ENCODE measurements at places on chromosomes 16 and 17.

DNA sequence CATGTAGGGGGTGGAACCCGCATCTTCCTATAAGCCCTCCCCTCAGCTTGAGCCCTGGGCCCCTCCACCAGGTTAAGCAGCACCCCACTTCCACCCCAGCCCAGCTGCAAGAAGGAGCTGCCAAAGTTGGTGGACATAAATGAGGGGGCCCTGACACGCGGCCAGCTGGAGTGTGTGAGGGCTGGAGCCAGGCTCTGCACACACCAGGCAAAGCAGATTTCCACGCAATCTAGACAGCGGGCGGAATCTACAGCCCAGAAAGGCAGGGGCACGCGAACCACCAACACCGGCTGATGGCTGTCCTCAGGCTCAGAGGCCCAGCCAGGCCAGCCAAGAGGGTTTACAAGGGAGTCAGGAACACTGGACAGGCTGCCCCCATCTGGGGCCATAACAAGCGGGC is 171.2 kb downstream of the ZNF423 start:
- no peak for DNase-seq

GRCh38 chr17:8851600-8851999 is 15.9 kb downstream of the PIK3R6 start:
- DNase-seq = no peak

GRCh38 chr17:68567581-68567980 is 33.6 kb downstream of the FAM20A start:
- DNase-seq = no peak

DNA sequence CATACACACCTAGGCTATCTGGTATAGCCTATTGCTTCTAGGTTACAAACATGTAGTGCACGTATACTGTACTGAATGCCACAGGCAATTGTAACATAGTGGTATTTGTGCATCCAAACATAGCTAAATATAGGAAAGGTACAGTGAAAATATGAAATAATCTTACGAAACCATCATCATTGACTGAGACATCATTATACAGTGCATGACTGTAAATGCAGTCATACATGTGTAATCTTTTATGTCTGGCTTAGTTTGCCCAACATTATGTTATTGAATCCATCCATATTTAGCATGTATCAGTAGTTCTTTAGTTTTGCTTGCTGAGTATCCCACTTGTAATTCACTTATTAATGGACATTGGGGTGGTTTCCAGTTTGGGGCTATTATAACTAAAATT is 124.9 kb downstream of the CYLD start:
- no peak for DNase-seq

GRCh38 chr17:78409191-78409928 is 30.9 kb downstream of the PGS1 start:
- peak; percentile 86 for DNase-seq

- no peak for DNase-seq
These were observed 508.7 kb downstream of the KCNJ2 start for GRCh38 chr17:70677783-70678647.

DNA sequence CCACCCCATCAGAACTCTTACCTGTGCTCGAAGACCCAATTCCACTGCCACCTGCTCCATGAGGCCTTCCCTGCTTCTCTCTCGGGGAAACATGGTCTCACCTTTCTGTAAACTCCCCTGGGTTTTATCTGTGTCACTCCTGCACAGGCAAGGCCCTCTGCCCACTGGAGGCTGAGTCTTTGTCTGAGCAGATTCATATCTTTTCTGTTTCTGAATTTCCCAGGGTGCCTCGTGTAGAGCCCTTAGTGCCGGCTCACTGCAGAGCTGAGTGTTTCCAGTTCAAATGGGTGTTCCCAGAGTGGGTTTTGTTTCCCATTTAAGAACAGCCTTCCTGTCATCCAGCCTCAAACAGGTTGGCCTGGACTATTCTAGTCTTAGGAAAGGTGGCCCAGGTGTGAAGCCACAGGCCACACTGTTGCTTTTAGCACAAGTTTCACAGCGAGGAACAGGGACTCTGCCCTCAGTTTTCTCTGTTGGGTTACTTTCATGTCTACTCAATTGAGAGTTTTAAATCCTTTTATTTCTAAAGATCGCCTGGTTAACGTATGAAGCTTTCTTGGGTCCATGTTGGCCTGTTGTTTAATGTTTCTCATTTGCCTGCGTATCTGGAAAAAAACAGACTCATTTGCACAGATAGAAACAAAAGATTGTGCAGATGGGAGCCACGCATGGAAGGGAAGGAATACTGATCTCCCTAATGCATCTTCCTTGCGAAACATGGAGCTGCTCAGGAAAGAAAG is 228.7 kb downstream of the MSI2 start:
- DNase-seq = no peak

GRCh38 chr17:28982131-28982793 is 23.6 kb downstream of the SEZ6 start:
- DNase-seq = no peak

- DNase-seq = no peak
These were observed 24.1 kb upstream of the KCNJ16 start for GRCh38 chr17:70050931-70051330.

GRCh38 chr17:47994724-47995123 is 23.8 kb downstream of the CDK5RAP3 start:
- DNase-seq = no peak

- DNase-seq = no peak
These were observed 30.1 kb upstream of the SHCBP1 start for GRCh38 chr16:46651305-46651704.

- no peak for DNase-seq
These were observed 155.2 kb upstream of the CIBAR2 start for GRCh38 chr16:85267414-85267945.

- no peak for DNase-seq
These were observed 333.1 kb upstream of the GOT2 start for GRCh38 chr16:59067205-59067604.

DNA sequence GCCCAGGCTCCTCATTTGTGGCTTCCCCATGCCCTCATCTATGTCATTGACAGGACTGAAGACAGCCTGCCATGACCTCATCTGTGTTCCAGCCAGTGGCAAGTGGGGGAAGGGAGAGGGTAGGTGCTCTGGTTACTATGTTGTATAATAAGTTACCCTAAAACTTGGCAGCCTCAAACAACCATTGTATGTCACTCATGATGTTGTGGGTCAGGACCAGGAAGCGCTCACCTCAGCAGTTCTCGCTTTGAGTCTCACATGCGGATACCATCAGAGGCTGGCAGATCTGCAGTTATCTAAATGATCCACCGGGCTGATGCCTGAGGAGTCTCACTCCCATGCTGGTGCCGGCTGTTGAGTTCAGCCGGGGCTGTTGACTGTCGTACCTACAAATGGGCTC is 89.0 kb upstream of the TMEM97 start:
- no peak for DNase-seq

DNA sequence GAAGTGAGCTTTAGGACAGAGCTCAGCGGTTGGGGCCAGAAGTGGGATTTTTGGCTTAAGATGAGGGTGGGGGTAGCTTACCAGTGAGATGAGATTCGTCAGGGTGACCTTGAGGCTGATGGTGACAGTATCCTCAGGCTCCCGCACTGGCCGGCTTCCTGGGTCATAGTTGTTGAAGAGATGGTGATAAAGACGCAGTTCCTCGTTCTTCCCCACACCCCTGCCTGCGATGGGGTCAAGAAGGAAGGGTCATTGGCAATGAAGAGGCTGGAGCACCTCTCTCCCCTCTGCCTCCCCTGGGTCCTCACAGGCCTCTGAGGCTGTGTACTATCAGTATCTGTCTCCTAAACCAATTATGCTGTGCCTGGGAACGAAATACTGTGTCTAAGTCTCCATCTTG is 358 bp downstream of the CHRNE start:
- no peak for DNase-seq

DNA sequence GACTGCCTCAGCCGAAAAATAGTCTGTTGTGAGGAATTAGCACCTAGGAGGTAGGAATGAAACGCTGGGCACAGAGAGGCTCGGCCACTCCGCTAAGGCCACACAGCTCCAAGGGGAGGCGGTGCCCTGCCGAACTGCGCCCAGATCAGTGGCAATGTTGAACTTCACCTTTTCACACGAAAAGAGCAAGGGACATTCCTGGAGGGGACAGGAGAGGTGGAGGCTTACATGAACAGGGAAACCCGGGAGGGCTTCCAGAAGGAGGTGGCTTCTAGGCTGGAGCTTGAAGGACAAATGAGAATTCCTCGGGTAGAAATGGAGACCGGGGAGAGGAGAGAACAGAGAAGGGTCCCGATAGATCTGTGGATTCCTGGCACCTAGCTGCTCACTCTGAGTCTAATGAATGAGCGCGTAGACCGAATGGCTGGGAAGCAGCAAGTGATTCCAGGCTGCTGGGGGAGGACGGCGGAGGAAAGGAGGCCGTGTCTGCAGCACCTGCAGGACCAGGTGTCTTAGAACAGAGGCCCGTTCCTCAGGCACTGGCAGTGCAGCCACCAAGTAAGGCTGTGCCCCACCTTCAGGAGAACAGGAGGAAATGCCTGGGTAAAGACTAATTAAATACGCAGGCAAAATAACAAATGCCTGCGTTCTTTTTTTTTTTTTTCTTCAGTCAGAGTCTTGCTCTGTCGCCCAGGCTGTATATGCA is 722 bp upstream of the SLC38A10 start:
- DNase-seq = peak; percentile 81

DNA sequence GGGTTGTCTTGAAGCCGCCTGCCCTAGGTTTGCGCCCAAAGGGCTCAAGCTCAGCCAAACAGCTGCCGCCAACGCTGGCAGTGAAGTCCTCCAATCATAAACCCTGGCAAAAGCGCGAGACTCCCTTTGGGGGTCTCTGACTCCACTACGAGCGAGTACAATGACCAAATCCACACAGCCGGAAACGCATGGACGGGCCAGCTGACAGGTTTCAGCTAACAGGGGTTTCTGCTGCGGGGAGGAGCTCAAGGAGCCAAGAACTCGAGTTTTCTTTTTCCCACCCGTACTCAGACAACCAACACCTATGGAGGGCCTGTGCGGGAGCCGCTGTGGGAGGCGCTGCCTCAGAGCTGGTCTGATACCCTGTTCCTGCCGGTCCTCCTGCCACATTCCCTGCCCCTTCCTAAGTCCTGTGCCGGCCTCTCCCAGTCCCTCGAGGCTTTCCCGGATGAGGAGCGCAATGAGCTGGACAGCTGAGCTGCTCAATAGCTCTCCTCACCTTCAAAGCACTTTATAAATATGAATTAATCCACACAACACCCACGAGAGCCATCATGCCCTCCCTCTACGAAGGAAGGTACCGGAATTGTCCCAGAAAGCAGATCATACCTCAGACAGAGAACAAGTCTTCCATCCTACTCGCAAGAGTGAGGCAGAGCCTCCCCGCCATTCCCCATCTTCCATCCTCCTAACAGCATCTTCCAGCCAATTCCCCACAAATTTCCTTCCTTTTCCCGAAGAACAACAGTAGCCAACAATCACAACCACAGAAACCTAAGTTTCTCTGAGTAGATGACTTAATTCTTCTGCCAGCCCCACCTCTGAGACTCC is 6.1 kb downstream of the ABR start:
- DNase-seq = no peak

- peak; percentile 51 for DNase-seq
These were observed 66.9 kb downstream of the MYO18A start for GRCh38 chr17:29113334-29113733.

GRCh38 chr17:50264263-50265113 is 9.8 kb upstream of the TMEM92 start:
- no peak for DNase-seq

- DNase-seq = no peak
These were observed 2.8 kb upstream of the ZNF267 start for GRCh38 chr16:31870809-31871208.

- DNase-seq = no peak
These were observed 318.9 kb downstream of the MAP2K6 start for GRCh38 chr17:69733171-69734012.

DNA sequence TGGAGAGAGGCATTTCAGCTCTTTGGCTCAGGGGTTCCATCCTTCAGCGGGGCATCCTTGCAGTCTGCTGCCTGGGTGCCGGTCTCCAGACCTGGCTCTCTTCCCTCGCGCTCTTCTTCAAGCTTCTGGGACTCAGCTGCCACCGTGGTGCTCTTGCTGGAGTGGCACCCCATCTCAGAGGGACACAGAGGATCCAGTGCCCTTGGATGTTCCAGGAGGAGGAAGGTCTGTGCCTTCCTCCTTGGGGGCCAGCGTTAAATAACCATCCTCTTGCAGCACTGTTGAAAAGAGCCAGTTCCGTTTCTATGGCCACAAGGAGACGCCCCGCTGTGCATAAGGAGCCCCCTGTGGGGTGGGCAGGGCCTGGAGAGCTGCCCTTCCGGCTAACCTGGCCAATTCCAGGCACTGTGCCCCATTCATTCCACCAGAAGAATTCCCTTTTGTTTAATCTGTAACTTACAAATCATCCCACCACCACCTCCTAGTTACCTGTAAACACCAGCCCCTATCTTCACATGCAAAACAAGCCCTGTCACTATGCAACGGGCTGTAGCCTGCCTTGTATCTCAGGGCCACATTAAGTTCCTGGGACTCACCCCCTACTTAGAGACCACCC is 8.6 kb downstream of the CHD9NB start:
- DNase-seq = no peak
